ENCODE measurements at places on chromosomes 11 and 22.

DNA sequence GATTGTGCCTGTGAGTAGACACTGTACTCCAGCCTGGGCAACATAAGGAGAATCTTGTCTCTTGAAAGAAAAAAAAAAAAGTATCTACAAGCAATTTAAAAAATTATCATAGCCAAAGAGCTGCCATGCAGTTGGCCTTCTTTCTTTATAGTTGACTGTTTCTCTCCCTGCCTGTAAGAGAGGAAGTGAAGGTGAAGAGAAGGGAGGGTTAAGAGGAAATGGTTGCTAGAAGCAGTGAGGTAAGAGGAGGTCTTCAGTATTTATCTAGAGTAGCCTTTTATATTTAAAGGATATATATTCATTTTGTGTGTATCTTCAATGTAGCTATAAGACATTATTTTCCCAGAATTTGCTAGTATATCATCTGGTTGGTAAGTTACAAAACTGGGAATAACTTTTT is 217.9 kb downstream of the TMEM135 start:
- DNase-seq = no peak

DNA sequence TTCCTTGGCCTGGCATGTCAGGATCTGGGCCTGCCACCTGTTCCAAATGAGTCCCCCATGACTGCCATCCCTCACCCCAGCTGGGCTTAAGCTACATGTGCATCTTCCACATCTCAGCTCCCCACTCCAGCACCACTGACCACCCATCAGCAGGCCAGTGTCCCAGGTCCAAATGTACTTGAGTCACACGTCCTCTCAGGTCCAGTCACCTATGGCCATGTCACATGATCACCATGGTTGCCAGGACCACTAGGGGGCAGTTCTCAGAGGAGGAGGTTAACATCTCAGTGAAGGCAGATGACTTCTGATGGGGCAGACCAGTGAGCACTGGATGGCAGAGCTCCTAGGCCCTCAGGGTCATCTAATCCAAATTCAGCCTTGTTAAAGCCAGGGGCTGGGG is 41.9 kb upstream of the WNT11 start:
- no peak for DNase-seq

DNA sequence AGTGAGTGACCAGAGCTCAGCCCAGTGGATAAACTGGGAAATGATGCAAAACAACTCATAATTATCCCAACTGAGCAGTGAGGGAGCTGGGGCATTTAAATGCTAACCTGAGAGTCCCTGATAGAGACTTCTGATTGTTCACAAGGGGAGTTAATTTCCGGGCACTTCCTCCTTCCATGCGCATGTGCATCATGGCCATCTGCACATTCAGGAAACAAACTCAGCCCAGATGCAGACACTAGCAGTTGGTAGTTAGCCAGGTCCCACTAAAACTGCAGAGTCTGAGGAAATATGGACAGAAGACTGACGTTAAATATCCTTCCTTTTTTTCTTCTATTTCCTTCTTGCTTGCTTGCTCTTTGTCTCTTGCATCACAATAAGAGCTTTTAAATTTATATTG is 852.1 kb upstream of the LRRC4C start:
- DNase-seq = no peak

GRCh38 chr11:66885469-66885868 is 28.6 kb downstream of the LRFN4 start:
- DNase-seq = no peak

DNA sequence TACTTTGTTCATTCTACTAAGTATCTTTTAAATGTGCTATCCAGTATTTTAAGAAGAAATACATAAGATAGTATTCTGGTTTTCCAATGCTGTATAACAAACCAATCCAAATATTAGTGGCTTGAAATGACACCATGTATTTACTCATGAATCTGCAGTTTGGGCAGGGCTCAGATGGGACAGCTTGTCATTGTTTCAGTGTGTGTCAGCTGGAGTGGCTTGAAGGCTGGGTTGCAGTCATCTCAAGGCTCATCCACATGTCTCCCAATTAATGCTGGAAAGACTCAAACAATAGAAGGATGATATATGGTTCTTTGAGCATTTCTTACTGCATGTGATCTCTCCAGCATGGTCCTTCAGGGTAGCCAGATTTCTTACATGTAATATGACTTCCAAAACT is 146.2 kb downstream of the ARHGAP42 start:
- DNase-seq = no peak

DNA sequence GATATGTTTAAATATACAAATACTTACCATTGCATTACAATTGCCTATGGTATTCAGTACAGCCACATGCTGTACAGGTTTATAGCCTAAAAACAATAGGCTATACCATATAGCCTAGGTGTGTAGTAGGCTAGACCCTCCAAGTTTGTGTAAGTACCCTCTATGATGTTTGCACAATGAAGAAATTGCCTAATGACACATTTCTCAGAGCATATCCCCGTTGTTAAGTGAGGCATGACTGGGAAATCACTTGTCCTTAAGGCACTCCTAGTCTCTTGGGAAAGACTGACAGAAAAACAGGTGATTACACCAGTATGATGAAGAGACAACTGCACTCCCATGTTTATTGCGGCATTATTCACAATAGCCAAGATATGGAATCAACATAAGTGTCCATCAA is 187.2 kb downstream of the SPON1 start:
- DNase-seq = no peak

- no peak for DNase-seq
Measured at GRCh38 chr11:73971175-73971719, 11.4 kb downstream of the UCP2 start.

DNA sequence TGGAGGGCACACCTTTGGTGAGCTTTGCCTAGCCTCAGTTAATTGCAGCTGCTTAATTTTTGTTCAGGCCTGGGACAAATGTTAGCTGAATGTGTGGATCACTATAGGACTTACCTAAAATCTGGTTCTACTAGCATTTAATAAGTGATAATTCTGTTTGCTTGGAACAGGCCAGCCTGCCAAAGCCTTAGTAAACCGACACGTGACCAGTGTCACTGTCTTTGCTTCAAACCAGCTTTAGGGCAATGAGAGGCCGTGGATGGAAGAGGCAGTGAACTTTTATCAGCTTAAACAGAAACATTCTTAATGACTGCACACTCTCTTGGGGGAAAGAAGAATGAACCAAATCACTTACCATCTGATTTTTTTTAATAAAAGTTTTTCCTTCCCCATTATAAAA is 10.8 kb downstream of the PARVA start:
- no peak for DNase-seq

- DNase-seq = no peak
Measured at GRCh38 chr11:118524757-118525470, 2.4 kb upstream of the TTC36 start.

DNA sequence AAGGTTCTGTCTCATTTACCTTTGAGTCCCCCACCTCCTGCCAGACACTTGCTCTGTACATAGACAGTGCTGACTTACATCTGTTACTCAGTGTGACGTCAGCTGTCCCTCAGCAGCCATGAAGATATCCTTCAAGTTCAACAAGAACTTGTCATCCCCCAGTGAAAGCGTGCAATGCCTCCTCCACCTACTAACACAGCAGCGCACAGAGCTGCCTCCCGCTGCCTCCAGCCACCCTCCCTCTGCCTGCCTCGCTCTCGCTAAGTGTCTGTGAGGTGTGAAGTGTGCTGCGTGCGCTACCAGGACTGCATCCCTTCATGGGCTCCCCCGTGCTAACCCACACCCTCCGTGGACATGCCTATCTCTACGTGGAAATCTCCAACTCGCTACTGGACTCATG is 621.4 kb downstream of the BRD1 start:
- peak; percentile 22 for DNase-seq

- no peak for DNase-seq
Measured at GRCh38 chr11:1502954-1503707, 16.6 kb upstream of the MOB2 start.

- no peak for DNase-seq
Measured at GRCh38 chr11:79506734-79507344, 66.0 kb upstream of the TENM4 start.

GRCh38 chr11:85626496-85626895 is 648 bp downstream of the DLG2 start:
- no peak for DNase-seq

DNA sequence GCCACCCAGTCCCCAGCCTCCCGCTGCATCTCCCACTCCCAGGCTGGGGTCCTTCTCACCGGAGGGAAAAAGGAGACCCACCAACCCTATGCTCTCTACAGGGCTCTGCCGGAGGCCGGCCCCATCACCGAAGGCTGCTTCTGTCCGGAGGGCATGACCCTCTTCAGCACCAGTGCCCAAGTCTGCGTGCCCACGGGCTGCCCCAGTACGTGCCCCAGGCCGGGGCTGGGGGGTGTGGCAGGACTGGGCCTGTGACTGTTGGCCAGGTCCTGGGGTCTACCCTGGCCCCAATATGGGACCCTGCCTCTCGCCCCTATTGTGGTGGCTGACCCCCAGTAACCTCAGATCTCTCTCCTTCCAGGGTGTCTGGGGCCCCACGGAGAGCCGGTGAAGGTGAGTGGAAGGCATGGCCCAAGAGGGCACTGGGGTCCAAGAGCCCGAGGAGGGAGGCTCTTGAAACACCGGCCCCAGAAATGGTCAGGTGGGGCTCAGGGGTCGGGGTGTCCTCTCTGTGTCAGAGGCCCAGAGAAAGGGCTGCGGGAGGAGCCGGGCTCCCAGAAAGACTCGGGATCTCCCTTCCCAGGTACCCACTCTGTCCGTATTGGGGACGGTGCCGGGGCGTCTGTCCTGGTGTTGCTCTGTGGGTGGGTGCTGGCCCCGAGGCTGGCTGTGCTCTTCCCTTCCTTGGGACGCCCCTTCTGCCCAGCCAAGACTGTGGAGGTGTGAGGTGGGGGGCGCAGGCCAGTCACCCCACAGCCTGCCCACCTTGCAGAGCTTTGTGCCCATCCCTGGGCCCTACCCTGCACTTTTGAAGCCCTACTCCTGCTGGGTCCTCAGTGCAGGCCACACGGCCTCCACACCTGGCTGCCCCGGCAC is 26.1 kb upstream of the MUC5B start:
- no peak for DNase-seq

- no peak for DNase-seq
Measured at GRCh38 chr22:32636884-32637283, 162.3 kb downstream of the FBXO7 start.

DNA sequence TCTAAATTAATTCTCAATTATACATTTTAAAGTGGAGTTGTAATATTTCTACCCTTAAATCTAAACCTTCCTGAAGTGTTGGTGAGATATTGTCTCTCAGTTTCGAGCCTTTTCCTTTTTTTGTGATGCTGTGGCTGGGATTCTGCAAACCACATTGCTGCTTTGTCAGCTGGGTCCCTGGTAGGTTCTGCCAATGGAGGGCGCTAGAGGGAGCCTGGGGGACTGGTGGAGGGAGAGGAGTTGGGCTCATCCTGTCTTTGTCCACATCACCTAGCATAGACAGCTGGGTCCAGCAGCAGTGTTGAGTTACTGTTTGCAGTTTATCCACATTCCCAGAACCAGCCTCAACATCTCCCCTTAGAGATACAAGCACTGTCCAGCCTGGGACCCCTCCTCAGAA is 41.0 kb downstream of the TRAF6 start:
- no peak for DNase-seq

DNA sequence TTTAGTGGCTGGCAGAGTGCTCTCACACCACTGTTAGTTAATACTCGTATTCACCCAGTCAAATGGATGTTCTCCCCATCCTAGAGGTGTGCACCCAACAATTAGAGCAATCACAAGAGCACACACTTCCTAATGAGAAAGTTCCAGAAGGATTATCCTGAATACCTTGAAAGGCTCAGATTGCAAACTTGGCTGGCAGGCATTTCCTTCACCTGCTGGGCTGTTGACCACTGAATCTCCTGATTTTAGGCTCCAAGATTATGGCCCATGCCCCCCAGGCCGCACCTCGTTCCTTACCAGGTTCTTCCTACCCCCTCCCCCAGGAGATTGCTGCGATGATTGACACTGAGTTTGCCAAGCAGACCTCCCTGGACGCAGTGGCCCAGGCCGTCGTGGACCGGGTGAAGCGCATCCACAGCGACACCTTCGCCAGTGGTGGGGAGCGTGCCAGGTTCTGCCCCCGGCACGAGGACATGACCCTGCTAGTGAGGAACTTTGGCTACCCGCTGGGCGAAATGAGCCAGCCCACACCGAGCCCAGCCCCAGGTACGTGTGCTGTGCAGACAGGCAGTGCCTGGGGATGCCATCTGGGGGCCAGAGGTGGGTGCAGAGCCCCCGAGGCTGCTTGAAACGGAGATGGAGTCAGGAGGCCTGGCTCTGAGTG is 26.9 kb downstream of the TAB1 start:
- DNase-seq = no peak

DNA sequence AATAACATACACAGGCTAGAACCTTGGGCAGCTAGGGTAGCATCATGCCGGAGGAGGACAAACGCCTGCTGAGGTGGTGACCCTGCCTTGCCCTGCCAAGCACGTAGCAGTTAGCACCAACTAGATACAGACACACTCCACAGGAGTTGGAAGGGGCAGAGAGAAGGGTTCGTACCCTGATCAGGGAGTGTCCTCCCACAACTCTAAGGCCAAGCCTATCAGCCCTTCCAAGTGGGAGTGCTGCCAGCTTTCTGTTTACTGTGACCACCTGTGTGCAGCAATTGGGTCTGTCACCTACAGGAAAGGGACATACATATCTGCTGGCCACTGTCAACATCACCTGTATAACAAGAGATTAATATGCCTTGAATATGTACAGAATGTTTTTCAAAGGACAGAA is 1.9 kb upstream of the THAP7 start:
- DNase-seq = no peak

DNA sequence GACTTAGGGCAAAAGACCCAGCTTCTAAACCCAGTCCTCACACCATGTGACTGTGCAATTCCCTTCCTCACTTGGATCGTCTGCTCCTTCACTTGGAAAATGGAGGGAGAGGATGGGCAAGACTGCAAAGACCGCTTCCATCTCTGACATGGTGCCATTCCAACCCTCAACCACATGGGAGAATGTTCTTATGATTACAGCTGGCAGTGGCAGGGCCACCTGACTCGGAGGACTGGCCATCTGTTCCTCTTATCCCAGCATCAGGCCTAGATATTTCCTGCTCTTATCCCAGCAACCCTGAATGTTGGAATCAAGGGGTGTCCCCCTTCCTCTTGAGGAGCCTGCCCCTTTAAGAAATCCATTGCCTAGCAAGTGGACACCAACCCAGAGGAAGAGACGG is 15.4 kb downstream of the DSCAML1 start:
- no peak for DNase-seq

DNA sequence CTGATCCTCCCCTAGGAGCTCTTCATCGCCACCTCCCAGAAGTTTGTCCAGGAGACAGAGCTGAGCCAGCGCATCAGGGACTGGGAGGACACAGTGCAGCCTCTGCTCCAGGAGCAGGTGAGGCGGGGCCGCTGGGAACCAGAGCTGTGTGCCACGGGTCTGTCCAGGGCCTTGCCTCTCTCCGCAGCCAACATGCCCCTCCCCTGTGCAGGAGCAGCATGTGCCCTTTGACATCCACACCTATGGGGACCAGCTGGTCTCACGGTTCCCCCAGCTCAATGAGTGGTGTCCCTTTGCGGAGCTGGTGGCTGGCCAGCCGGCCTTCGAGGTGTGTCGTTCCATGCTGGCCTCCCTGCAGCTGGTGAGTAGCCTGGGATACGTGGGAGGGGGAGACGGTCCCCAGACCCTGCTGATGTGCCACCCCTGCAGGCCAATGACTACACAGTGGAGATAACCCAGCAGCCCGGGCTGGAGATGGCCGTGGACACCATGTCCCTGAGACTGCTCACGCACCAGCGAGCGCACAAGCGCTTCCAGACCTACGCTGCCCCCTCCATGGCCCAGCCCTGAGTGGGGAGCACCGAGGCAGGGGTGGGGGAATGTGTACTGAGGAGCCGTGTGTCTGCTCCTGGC is 2.5 kb downstream of the SCO2 start:
- no peak for DNase-seq
